ENCODE measurements at places on chromosomes 1 and 21. TPM values are rescaled to one million over a fixed set of nuclear protein-coding genes. Genes with fewer than 3 reads are reported as not detected.

GRCh38 chr1:77287535-77287934 is 5.7 kb downstream of the AK5 start:
- no peak for DNase-seq

DNA sequence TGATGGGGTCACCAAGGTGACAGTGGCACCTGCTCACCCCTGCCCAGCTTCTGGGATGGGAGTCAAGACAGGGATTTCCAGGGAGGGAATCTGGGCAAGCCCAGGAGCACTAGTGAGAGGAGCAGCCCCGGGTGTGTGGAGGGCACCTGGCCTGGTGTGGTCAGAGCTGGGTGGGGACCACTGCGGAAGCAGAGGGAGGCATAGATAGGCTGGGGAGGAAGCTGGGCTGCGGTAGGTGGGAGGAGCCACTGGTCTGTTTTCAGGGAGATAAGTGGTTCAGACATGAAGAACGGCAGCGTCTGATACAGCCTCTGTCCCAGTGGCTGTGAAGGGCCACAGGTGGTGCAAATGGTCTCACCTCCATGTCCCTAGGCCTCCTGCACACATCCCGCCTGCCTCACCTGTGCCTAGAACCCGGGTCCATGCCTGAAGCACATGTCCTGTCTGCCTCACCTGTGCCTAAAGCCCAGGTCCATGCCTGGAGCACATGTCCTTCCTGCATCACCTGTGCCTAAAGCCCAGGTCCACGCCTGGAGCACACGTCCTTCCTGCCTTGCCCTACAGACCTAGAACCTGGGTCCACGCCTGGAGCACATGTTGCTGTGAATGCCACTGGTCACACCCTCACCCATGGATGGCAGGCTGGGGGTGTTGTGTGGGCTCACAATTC is 325.9 kb upstream of the AJAP1 start:
- DNase-seq: no peak

DNA sequence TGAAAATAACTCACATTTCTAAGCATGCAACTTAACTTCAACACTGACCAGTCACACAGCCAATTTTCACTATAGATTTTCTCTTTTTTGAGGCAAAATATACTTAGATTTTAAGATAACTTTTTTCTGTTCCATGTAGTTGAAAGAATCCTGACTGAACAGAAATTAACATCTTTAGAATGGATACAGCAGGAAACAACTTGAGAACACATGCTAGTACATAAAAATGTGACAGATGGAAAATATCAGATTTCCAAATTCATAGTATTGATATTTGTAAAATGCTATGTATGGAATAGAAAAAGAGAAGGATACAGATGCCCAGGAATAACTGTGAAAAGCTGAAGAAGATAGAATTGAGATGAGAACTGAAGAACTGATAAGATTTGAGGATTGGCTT is 1270.6 kb downstream of the KCNT2 start:
- DNase-seq: no peak

DNA sequence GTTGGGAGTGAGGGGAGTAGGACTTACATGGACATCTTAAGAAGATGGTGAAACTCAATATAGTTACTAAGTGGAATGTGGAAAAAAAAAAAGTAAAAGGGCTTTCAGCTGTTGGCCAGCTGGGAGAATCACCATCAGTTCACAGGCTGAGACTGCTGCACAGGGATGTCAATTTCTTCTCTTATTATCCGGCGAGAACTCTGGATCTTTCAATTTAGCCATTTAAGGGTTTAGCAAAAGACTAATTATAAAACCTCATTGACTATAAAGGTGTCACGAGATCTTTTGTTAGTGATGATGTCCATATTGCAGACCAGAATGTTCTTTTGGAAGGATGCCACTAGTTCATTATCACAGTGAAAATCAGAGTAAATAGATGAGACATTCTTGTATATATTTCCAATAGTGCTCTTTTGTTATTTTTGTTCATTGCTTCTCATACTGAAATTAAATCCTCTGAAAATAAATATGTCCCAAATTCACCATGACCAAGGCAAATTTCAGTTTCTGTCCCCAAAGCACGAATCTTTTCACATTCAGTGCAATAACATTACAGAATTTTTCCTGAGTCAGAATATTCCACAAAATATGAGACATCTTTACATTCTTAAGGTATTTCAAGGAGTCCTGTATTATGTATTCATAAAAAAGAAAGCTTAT is 266.1 kb downstream of the DNM3 start:
- peak; percentile 14 for DNase-seq

Gene C8B
- not detected for total RNA-seq

Gene LDLRAD1
- not detected for total RNA-seq

DNA sequence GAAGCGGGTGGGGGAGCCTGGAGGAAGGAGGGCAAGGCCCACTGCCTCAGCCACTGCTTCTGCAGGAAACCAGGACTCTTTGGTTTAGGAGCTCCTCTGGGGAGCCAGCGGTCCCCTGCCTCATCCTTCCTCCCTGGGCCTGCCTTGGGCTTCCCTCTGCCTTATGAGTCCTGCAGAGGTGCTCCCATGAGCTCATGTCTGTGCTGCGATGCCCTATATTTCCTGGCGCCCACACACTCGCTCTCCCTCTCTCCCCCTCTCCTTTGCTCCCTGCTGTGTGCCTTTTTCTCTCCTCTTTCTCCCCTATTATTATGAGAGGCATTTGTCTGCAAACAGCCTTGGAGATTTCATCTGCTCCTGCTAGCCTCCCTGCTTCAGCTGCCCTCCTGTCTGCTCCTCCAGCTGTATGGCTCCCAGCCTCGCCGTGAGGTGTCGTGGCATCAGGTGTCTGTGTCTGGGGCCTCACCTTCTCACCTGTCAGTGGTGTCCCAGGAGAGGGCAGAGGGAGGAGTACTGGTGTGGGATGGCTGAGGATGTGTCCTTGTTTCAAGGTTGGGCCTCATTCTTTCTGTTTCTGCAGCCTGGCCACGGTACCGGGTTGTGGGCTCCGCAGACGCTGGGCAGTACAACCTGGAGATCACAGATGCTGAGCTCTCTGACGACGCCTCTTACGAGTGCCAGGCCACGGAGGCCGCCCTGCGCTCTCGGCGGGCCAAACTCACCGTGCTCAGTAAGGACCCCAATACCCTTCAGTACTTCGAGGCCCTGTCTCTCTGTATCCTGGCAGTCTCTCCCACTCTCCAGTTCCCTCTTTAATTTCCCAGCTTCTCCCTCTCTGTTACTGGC is 84.2 kb downstream of the KIRREL1 start:
- DNase-seq: no peak

GRCh38 chr1:41367288-41367642 is 6.0 kb downstream of the FOXO6 start:
- peak; percentile 24 for DNase-seq

DNA sequence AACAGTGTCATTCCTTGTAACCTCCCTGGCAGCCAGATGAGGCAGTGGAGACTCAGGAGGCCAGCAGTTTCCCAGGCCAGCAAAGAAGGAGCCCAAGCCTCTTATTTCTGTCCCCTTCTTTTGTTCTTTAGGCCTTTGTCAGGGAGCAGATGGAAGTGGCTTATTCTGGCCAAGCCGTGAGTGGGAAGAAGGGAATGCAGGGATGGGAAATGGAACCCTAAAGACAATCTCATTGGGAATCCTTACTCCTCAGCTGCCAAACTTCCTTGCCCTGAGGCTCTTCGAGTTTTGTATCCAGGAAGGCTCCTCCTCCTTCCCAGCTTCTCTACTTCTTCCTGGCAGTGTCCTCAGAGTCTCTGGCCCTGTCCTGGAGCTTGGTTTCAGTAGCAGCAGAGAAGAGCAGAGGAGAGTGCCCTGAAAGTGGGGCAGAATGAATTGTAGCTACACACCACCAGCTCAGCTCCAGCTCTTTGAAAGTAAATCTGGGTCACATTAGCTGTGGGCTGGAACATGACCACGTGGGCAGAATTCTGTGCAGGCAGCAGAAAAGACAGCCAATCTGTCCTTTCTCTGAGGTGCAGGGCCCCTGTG is 63.9 kb downstream of the NDUFS5 start:
- no peak for DNase-seq

DNA sequence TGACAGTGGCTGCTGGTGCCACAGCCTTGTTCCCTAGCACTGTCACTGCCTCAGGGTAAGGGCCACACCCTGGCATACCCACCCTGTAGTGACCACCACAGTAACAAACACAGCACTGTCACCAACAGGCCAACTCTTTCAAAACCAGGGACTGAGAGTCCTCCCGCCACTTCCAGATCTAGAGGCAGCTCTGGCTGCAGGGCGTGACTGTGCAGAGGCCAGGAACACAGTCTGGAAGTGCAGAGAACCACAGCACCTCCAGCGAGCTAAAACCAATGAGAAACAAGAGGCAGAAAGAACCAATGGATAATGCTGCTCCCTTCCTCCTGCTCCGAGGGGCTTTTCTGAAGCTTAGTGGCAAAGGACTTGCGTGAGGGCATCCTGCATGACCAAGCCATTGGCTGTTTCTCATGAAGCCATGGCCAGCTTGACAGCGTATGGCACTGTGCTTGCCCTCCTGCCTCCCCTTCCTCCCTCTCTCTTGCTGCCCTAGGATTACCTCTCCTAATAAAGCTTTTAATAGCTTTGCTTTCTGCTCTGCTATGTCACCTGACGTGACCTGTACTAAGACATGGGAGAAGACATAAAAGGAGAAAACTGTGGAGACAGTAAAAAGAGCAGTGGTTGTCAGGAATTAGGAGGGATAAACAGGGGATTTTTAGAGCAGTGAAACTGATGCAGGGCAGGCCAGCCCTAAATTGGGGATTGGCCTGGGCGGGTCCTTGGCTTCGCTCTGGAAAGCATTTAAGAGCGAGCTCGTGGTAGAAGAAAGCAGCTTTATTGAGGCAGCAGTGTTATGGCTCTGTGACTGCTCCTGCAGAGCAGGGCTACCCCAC is 7.2 kb downstream of the PARP1 start:
- DNase-seq: no peak

Gene GPR161
- total RNA-seq: 76.2 TPM
